Suppressor macrophage treated with lipopolysaccharide for 4 hours (primary cell): ENCODE measurements at places on chromosomes 4 and X.

DNA sequence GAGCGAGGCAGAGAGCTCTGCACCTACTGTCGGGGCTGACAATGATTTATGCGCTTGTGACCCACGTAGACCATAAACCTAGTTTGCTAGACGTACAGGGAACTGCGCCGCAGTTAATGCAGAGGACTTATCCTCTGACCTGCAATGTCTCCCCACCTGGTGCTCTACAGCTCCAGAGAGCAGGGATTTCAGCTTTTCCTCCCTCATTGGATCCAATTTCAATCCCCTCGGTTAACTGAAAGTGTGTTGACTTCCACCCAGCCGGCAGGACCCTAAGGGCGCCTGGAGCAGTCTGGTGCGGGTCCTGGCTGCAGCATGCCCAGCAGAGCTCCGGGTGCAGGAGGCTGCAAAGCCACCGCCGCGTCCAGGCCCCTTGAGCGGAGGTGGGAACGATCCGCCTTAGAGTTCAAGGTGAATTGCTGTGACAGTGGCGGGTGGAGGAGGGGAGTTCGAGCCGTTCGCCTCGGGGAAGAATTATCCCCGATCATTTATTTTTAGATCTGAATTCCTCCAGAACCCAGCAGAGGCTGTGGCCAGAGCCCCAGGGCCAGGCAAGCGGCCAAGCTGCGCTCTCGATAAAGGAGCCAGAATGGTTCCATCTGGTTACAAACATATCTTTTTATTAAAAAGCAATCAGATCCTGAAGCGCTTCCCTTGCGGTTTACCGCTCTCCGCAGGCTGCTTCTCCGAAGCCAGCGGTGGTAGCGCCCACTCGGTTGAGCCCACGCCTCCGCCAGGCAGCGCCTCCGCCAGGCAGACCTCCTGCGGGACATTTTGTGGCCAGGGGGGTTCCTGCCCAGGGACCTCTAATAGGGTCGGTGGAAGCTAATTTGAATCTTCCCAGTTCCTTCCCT, 66.0 kb downstream of the FBXO8 start:
- no peak for DNase-seq

GRCh38 chrX:116272322-116272721, 101.8 kb downstream of the AGTR2 start:
- DNase-seq = no peak

GRCh38 chr4:17168571-17168970, 270.1 kb upstream of the LDB2 start:
- DNase-seq = no peak

GRCh38 chrX:44344194-44344593, 722 bp upstream of the EFHC2 start:
- DNase-seq = no peak

DNA sequence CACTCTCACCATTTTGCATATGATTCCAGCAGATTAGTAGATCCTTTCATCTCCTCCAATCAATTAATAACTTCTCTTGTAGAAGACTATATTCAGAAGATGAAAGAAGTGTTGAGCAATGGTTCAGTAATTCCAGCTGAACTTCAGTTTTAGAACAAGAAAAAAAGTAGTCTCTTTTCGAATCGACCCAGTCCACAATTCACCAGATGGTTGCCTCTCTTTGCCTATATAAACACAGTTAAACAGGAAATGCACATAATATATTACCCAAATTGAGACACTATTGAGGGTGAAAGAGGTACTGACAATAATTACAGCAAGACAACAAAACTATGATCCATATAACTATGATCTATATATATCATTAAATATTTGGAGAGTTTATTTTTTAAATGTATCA, 16.8 kb upstream of the FAM241A start:
- no peak for DNase-seq

GRCh38 chr4:156942991-156943390, 28.6 kb downstream of the PDGFC start:
- DNase-seq = no peak

DNA sequence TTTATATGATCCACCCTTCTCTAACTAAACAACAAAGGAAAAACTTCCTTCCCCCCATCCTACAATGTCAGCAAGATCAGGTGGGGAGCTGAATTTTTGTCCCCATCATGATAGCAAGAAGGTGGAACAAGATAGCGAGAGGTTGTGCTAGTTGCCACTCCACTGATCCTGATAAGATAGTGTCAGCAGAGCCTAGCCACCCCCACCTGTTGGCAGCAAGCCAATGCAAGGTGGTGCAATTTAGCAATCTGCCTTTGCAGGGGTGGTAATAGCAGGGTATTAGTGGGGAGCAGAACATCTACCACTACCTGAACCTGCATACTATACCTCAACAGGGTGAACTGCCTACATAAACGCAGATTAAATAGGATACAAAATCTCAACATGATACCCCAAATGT, 80.2 kb upstream of the MAMLD1 start:
- no peak for DNase-seq

- DNase-seq = no peak
Observed at GRCh38 chr4:34250562-34250961, 1993.8 kb downstream of the ARAP2 start.

DNA sequence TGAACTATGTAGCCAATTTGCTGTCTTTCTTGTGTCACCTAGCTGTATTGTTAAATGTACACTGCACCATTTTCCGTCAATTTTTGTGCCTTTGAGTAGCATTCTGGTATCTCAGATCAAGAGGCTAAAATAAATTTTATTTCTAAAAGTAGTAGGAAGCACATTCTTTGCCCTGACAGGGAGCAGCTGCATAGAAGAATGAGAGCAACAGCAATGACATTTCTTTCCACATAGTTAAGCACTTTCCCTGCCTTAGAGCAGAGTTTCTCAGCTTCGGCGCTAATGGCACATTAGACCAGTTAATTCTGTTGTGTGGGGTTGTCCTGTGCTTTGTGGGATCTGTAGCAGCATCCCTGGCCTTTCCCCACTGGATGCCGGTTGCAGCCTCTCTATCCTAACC, 173.9 kb downstream of the CHIC2 start:
- no peak for DNase-seq
